ENCODE measurements at places on chromosomes 5 and 9.

- no peak for DNase-seq
Observed at GRCh38 chr5:78405829-78406750, 45.7 kb downstream of the SCAMP1 start.

DNA sequence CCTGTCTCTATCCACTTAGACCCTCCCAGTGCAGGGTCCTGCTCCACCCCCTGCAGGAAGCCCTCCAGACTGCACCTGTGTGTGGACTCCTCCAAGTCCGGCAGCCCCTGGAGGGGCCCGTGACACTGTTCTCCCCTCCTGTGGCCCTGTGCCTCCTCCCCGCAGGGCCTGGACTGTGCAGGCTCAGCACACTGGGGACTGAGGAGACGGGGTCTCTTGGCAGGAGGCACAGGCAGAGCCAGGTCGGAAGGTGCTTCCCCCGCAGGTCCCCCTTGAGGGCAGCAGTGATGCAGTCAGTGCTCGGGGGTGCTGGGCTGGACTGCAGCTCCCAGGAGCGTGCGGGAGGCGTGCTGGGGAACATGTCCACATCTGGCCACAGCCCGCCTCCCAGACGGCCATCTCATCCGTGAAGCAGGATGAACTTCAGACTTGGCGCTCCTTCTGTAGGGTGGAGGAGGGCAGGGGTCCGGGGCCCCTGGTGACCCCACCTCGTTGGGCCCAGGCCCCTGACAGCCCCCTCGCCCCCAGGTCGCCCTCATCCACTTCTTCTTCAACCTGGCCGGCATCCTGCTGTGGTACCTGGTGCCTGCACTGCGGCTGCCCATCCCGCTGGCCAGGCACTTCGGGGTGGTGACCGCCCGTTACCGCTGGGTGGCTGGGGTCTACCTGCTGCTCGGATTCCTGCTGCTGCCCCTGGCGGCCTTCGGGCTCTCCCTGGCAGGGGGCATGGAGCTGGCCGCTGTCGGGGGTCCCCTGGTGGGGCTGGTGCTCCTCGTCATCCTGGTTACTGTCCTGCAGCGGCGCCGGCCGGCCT, 4.9 kb downstream of the SLC34A3 start:
- DNase-seq, result no peak

GRCh38 chr5:119255571-119256356, 100.1 kb upstream of the TNFAIP8 start:
- no peak for DNase-seq

DNA sequence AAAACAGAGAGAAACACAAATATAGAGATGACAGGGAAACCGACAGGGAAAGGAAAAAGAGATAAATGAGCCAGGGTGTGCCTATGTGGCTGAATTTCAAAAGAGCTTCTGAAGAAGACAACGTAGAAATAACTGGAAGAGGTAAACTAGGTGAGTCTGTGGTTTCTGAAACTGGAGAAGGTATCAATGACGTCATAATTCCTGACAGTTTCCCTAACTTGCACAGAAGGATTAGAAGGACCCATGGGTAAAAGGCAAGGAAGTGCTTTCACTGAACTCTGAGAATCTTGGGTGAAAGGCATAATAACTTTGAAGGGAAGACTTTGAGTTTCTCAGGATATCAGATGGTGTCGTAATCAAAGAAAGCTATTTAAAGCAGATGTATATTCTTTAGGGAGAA, 790.8 kb upstream of the NUDT12 start:
- no peak for DNase-seq

DNA sequence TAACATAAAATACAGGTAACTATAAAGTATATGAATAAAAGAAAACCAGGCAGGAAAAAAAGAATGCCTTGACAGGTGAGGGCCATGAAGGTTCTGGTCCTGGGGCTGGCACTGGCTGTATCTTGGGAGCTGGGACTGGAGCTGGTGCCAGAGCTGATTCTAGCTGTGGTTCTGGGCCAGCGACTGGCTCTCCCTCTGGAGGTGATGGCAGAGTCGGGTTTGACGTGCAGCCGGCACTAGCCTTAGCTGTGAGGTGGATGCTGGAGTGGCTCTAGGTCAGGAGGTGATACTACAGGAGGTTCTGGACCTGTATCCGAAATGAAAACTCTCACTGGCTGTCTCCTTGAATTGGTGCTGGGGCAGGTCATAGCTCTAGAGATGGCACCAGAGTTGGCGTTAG, 22.3 kb downstream of the OBP2B start:
- DNase-seq, result no peak

DNA sequence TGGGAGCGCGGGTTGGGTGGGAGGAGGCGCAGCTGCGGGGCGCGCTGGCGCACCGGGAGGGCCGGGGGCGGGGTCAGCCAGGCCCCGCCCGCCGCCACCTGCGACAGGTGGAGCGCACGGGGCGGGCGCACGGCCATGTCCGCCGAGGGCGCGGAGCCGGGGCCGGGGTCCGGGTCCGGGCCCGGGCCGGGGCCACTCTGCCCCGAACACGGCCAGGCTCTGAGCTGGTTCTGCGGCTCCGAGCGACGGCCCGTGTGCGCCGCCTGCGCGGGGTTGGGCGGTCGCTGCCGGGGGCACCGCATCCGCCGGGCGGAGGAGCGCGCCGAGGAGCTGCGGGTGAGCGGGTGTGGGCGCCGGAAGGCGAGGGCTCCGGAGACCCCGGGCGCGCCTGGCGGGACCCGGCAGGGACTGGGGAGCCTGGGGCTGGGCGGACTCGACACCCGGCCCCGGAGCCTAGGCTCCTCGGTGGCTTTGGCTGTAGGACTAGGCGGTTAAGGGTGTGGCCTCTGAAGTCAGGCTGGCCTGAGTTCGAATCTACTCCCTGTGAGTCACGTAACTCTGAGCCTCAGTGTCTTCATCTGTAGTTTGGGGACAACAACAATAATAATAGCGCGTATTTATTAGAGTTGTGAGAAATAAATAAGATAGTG, at the start of gene BSPRY:
Gene BSPRY (plus strand): TSS at position 97 of the 650 bp plus-strand sequence. CDS start 39 bp downstream, at position 136.
- DNase-seq, result no peak

DNA sequence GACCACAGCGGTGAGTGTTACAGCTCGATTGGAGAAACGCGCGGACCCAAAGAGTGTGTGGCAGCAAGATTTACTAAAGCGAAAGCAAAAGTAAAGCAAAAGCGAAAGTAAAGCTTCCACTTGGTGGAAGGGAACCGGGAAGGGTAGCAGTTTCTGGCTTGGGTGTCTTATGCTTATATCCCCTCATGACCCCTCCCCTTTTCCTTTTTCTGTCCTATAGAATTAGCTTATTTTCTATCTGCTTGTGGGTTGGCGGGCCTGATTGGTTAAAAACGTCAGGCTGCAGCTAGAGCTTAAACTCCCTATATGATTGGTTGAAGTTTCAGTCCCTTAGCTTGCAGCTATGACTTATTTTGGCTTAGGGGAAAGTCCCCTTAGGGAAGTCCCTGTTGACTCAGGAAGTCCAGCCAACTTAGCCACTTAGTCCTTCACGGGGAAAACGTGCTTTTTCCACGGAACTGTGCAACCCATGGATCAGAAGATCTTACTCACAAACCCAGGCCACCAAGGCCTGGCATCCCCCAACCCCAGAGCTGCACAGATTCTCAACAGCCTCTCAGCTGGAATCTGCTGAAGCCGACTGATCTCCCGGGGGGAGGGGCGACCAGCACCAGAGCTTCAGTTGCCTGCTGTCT, 114.2 kb upstream of the ADAMTS16 start:
- DNase-seq, result no peak

DNA sequence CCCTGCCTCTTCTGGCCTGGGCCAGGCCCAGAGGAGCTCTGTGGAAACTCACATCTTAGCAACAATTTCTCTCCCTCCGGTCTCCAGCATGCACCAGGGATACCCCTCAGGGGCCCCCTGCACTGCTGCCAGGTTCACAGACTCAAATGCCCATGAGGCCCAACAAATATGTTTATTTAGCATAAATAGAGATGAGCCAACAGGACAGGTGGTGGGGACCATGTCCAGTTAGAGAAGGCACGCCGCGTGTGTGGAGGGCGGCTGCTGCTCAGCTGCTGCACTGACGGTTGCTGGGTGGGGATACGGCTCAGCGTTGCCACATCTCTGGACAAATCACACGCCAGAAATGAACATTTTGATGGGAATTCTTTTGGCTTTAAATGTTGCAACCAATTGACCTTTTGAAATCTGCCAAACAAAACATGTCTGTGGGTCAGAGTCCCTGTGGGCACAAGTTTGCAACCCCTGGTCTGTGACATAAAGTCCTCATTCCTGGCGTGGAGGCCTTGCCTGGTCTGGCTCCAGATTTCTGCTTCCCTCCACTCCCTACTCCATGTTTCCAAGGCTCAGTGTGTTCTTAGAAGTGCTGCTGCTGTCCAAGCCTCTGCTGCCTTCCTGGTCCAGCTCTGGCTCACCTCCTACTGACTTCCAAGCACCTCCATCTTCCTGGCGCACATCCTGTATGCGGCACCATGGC, 88.9 kb downstream of the AMBP start:
- no peak for DNase-seq

DNA sequence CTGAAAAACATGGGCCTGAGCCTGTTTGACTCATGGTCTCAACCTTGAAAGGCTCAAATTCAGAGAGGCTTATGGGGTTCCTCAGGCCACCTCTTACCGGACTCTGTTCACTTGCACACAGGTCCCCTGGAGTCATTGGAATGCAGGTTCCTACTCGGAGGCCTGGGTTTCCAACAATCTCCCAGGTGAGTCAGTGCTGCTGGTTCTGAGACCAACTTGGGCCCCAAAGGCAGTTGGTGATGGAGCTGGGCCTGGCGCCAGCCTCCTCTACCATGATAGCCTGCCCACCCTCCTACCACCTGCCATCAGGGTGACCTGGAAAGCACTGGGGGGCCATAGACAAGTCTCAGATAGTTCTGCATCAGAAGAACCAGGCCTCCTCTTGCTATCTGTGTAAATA, 188.4 kb downstream of the RGS3 start:
- no peak for DNase-seq

DNA sequence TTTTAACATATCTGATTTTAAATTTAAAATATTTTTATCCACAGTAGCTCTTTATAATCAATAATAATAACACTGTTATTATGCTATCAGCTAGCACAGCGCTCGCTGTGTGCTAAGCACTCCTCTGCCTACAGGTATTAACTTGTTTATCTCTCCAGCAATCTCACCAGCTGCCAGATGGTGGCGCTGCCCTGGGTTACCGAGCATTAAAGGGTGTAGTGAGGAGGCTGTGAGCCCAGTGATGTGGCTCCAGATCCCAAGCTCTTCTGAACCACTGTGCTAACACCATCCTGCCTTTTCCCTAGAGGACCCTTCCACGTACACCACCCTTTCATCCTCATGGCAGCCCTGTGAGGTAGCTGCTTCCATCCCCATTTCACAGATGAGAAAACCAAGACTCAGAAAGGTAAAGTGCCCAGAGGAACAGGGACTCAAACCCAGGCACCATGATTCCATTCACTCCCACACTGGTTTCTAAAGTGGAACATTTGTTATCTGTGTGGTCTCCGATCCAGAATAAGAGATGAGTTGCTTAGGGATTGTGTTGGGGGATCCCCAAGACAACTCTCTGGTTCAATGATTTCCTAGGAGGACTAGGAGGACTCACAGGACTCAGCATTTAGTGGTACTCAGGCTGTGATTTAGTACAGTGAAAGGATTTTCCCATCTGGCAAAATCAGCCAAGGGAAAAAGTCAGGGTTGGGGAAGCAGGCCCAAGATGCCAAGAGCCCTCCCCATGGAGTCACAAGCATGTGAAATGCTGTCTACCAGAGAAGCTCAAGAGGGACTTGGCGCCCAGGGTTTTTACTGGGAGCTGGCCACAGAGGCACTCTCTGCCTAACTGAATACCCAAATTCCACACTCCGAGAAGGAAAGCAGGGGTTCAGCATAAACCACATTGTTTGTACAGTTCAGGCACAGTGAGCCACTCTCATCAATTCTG, 7.0 kb downstream of the IGFBPL1 start:
- DNase-seq, result no peak

- DNase-seq, result no peak
Observed at GRCh38 chr5:127086589-127086988, 13.3 kb upstream of the C5orf63 start.

DNA sequence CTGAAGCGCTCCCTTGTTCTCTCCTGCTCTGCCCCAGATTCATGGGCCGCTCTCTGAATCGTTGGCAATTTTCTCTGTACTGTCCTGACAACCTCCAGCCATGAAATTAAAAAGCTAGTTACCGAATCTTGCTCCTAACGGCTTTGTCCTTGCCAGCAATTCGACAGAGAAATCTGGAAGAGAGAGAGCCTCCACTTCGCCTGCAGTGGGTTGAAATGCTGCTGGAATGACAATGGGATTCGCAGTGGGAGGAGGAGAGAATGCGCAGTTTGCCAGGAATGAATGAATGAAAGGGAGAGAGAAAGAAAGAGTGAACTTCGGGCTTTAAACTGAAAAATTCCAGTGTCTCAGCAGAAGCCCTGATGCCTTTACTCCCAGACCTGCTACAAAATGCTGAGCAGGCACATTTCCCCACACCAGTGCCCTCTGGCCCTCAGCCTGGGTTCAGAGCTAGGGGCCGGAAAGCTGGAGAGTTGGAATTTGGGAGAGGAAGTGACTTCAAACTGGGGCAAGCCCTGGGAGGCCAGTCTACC, 11.5 kb upstream of the BOD1 start:
- DNase-seq, result no peak

- no peak for DNase-seq
Observed at GRCh38 chr9:112331674-112331952, 1.8 kb downstream of the PTBP3 start.

DNA sequence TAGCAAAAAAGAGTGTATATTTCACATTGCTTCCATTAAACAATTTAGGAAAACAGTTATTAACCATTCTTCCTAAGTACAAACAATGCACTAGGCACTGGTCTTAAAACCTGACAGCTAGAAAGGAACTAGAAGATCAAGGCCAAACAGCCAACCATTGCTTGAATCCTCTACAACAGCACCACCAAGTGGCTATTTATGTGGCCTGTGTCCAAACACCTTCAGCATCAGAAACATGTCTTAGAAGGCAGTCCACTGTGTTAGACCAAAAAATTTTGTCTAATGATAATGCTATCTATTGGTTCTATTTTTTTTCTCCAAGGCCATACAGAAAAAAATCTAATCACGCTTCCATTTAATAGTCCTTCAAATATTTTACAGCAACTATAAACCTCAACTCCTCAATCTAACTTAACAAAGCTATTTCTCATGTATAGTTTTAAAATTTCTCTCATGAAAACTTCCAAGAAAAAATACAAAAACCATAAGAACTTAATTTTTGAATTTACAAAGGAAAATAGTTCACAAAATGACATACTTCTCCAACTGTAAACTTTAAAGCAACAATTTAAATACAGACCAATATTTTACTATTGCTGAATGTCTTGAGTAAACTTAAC, 36.1 kb downstream of the CAAP1 start:
- DNase-seq, result no peak

GRCh38 chr5:157382996-157383800, 76.8 kb upstream of the NIPAL4 start:
- DNase-seq, result no peak

DNA sequence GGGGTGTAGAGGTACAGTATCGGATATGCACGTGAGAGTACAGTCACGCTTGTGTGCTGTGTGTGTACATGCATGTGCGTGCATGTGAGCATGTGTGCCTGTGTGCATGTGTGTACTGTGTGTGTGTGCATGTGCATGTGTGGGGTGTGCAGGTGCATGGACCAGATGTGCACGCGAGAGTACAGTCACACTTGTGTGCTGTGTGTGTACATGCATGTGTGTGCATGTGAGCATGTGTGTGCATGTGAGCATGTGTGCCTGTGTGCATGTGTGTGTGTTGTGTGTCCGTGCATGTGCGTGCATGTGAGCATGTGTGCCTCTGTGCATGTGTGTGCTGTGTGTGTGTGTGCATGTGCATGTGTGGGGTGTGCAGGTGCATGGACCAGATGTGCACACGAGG, 10.3 kb downstream of the SLC6A19 start:
- no peak for DNase-seq

- DNase-seq, result no peak
Observed at GRCh38 chr9:81388831-81389230, 300.5 kb downstream of the TLE1 start.

- DNase-seq, result no peak
Observed at GRCh38 chr9:394347-395052, 179.8 kb downstream of the DOCK8 start.

Data from GM04503 (cell line).